Epithelial cell of esophagus (primary cell): ENCODE measurements at places on chromosomes 11 and 22.

DNA sequence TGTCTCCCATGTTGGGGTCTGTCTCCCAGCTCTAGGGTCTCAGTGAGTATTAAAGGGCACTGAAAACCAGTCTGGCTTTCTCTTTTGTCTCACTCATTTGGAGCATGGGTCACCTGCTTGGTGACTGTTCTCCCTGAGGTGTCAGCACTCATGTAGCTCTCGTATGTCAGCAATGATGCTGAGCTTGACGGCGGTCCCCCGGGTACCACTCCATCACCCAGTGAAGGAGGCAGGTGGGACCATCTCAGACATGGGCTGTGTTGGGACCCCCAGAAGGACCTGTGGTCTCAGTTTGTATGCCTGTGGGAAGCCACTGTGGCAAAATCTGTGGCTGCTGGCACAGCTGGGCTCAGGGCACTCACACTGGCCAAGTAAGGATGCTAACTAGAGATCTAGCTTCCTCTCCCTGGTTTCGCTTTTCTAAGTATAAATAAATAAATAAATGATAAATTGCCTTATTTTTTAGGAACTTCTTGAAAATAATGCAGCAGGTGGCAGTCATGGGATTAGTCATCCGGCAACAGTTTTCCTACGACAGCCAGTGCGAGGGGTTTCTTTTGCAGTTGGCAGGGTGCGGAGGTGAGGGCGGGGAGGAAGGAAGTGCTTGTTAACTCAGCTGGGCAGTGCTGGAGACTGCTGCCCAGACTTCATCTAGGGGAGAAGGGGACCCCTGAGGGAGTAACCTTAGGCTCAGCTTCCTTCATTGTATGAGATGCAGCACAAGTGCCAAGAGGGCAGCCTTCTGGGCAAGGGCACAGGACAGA, 48.8 kb downstream of the OSBP2 start:
- DNase-seq, result no peak

DNA sequence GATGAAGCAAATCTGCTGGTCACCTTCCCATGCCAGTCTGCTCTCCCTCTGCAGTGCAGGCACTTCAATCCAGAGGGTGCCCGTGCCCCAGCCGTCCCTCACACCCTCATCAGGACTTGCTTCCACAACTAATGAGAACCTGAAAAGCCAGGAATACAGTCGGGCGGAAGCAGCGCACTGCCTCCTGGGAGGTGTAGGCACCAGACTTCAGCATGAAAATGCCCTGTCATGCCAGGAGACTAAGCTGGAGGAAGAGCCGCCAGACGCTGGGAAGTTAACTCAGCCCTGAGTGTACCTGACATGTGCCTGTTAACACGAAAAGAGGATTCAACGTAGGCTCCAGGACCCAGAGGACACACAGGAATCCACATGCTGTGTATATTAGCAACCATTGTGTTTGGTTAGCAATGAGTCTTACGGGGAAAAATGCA, 40.1 kb upstream of the FLI1 start:
- DNase-seq, result peak; percentile 81

DNA sequence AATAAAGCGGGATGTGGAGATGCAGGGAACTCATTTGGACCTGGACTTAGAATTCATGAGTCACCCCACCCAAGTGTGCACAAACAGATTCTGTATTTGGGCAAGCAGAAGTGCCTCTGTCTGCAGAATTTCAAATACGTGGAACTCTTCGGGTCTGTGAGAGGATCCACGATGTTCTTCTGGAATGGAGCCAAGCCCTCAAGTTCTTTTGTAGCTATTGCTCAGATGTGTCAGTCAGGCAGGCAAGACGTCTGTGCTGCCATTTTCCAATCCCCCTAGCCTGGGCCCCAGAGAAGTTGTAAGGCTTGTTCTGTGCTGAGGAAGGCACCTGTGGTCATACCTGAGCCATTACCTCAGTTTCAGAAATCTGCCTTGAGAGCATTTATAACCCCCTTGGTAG, 132.8 kb upstream of the RASSF10 start:
- DNase-seq, result no peak

GRCh38 chr11:65578134-65578533, 2.3 kb downstream of the EHBP1L1 start:
- no peak for DNase-seq
